ENCODE measurements at places on chromosomes 13 and 19.

- DNase-seq, result no peak
Observed at GRCh38 chr13:24654741-24655140, 25.5 kb upstream of the ATP12A start.

- DNase-seq, result no peak
Observed at GRCh38 chr19:40466219-40466984, 399 bp upstream of the SPTBN4 start.

- DNase-seq, result no peak
Observed at GRCh38 chr19:2039089-2039958, 11.7 kb downstream of the MKNK2 start.

- no peak for DNase-seq
Observed at GRCh38 chr19:17036640-17037039, 10.0 kb upstream of the CPAMD8 start.

DNA sequence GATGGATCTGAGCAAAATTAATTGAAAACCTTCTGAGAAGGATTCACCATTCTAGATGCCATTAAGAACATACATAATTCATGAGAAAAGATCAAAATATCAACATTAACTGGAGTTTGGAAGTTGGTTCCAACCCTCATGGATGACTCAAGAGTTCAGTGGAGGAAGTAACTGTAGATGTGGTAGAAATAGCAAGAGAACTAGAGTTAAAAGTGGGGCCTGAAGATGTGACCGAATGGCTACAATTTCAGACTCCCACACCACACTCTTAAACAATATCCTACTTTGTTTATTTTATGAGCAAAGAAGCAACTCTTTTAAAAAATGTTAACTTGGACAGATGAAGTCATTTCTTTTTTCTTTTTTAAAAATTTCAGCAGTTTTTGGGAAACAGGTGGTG is 354.3 kb downstream of the KLF12 start:
- no peak for DNase-seq

DNA sequence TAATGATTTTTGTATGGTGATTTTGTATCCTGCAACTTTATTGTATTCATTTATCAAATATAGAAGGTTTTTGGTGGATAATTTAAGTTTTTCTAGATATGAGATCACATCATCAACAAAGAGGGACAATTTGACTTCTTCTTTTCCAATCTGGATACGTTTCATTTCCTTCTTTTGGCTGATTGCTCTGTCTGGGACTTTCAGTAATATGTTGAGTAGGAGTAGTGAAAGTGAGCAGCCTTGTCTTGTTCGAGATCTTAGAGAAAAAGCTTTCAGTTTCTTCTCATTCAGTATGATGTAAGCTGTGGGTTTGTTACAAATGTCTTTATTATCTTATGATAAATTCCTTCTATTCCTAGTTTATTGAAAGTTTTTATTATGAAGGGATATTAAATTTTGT is 352.0 kb upstream of the DACH1 start:
- DNase-seq, result no peak

DNA sequence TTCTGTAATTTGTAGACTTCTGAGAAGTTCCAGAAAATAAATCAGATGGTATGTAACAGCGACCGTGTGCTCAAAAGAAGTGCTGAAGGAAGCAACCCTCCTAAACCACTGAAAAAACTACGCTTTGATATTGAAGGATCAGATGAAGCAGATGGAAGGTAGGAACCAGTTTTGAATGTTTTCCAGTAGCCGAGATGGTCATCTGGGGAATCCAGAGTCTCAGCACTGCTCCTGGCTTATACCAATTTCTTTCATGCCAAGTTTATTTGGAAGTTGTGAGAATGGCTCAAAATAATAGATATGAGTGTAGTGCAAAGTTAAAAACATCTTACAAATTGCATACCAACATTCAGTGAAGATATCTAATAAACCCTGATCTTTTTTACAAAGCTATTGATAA is 56.2 kb downstream of the RCBTB2 start:
- no peak for DNase-seq

DNA sequence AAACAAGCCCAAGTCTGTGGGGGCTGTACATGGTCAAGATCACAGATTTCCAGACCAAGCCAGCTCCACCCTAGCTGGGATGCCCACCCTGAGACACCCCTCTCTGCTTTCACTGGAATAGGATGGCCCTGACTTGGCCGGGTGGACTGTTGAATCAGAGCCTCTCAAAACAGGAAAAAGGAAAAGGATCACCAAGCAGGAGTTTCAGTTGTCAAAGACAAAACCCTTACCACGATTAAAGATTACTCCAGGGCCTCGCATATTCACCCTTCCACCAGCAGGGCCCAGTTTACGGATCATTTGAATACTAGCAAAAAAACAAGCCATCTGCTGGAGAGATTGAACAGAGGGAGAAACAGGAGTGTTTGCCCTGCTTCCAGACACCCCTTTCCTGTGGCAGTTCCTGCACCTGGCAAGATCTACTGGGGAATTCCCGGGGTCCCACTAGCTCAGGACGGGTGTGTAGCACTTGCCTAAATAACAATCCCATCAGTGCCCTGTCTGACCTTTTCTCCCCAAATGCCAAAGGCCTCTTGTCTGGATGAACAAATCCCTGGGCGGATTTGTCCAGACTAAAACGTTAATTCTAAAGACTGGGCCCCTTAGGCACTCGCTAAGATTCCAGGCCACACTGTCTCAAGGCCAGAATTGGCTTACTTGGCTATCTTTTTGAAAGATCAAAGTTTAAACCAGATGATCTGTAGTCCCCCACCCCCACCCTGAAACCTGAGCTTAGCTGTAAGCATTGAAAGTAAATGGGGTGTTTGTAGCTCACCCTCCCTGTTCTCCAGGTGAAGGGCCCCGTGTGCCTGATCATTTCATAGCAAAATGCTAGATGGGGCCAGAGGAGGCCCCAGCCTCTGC is 38.4 kb downstream of the ACTN4 start:
- DNase-seq, result no peak

DNA sequence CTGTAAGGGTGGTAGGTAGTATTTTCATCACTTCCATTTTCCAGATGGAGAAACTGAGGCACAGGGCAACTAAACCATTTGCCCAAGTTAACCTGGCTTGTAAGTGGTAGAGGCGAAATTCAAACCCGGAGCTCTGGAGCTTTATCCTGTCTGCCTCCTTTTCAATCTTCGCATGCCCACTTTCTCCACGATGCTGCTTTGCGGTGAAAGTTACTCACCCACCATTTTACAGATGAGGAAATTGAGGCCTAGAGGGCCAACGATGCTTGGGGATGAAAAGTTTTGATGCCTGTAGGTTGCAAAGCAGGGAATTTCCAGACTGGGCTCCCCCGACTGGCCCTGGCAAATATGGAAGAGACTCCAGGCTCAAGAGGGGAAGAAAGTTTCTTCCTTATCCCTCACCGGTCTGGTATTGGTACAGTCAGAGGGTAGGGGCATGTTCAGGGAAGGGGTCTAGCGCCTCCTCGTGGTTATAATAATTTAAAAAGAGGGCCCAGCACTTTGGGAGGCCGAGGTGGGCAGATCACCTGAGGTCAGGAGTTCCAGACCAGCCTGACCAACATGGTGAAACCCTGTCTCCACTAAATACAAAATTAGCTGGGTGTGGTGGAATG is 1.9 kb upstream of the SH2D3A start:
- no peak for DNase-seq

DNA sequence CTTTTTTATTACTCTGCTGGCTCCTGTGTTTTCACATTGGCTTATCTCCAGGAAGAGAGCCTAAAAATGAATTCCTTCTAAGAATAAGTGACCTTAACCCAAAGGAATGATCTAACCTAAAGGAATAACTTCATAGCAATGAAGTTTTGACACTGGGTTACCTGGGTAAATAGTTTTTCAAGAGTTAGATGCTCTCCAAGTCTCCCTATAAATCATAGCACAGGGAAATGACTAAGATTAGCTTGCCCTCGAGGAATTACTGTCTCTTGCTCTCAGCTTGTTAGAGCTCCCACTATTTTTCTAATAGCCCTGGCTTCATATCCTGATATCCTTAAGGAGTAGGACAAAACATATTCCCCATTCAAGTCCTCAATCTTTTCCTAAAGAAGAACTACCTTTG is 66.3 kb downstream of the SPRY2 start:
- DNase-seq, result no peak

DNA sequence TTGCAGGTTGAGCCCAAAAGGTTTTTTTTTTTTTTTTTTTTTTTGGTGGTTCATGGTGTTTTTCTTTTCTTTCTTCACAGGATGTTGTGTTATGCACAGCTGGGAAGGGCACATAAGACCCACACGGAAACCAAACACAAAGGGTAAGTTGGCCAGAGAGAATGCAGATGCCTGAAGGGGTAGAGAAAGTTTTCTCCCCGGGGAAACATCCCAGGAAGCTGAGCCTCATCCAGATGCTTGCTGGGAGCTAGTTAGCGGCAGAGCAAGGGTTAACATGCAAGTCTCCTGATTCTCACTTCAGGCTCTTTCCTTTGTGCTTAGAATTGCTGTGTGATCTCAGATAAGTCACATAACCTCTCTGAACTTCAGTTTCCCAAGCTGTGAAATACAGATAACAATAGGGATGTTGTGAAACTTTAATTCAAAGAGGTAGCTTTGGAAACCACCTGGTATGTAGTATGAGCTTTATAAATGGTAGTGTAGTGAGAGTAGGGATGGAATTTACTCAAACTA is 3.1 kb downstream of the ADGRE1 start:
- DNase-seq, result no peak

DNA sequence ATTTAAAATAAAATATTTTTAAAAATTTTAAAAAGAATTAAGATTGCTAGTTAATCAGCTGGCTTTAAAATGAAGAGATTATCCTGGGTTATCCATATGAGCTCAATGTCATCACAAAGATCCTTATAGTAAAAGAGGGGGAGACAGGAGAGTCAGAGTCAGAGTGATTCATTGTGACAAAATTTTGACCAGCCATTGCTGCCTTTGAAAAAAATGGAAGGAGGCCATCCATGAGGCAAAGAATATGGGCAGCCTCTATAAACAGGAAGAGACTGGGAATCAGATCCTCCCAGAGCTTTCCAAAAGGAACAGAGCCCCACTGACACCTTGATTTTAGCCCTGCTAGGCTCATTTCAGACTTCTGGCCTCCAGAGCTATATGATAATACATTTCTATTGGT is 9.3 kb upstream of the RUBCNL start:
- DNase-seq, result no peak

GRCh38 chr19:5107432-5108122 is 138.7 kb downstream of the KDM4B start:
- DNase-seq, result no peak

DNA sequence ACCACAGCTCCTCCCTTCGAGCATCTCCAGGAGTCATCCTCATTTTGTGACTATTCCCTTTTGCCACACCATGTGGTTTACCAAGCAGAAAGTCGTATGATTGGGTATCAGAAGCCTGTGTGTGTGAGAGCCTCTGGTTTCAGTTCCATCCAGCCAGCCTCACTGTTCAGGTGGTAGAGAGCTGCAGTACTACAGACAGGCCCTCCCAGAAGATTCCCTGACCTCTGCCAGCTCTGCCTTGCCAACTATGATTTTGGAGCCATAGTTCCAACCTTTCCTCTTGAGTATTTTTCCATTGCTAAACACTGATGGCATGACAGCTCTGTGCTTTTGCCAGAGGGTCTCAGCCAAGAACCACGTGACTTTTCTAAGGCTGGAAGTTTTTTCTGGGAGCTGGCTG is 82.5 kb downstream of the DHRS12 start:
- no peak for DNase-seq

- DNase-seq, result no peak
Observed at GRCh38 chr19:41323430-41324125, 13.6 kb downstream of the CCDC97 start.

DNA sequence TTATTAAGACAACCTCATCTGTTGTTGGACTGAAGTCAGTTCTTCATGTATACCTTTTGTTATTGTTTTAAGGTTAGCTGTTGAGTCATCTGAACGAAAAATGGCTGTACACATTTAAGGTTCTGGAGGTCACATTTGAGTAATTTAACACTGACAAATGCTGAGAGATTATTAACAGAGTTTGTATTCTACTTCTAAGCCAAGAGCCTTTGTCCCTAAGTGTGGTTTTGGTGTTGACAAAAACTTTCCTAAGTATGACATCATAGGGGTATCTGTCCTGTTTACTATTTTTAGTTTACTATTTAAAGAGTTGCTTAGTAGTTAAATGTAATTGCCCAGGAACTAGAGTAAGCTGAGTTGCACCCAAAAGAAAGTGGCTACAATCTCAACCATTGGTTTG is 71.9 kb downstream of the CDK8 start:
- no peak for DNase-seq

DNA sequence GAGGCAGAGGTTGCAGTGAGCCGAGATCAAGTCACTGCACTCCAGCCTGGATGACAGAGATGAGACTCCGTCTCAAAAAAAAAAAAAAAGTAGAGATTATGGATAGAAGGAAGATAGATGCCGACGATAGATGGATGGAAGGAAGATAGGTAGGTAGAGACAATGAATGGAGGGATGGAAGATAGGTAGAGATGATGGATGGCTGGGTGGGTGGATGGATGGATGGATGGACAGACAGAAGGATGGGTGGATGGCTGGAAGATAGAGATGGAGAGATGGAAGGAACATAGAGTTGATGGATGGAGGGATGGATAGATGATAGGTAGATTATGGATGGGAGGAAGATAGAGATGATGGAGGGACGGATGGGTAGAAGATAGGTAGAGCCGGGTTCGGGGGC is 18.5 kb upstream of the USE1 start:
- no peak for DNase-seq

- DNase-seq, result no peak
Observed at GRCh38 chr19:17654993-17655392, 33.2 kb downstream of the UNC13A start.

GRCh38 chr19:4474514-4475022 is 2.5 kb downstream of the HDGFL2 start:
- DNase-seq, result peak; percentile 82

- no peak for DNase-seq
Observed at GRCh38 chr13:23739596-23739995, 149.6 kb downstream of the MIPEP start.

DNA sequence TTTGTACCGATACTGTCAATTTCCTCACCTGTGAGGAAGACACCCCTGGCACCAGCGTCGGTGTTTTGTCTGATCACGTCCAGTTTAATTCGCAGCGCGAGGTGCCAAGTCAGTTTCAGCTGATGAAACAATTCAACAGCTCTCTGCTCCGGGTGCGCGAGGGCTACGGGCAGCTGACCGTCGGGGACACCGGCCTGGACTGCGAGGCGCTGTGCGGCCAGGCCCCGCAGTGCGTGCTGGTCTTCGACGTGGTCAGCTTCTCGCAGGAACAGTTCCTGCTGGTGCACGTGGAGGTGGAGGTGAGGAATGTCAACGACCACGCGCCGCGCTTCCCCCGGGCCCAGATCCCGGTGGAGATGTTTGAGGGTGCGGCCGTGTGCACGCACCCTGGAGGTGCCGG is 171.5 kb downstream of the OLFM4 start:
- DNase-seq, result no peak

GRCh38 chr19:31991984-31992655 is 353.3 kb upstream of the ZNF507 start:
- no peak for DNase-seq

- no peak for DNase-seq
Observed at GRCh38 chr19:8866344-8866743, 34.2 kb downstream of the MBD3L1 start.

DNA sequence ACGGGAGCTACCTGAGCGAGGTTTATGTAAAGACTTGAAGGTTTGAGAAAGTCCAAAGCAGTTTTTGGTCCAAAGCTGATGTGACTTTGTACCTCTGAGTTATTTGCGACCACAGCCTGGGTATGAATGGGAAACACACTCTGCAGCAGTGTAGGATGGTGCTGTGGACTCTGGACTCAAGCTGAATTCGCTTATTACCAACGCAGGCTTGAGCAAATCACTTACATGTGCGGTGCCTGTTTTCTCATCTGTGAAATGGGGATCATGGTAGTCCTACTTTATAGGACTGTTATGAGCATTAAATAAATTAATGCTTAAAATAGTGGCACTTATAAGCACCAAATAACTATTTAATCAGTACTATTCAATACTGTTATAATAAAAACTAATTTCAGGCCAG is 176.5 kb downstream of the PAN3 start:
- DNase-seq, result no peak
